ENCODE measurements at places on chromosomes 3 and 15. TPM values are rescaled to one million over a fixed set of nuclear protein-coding genes. Genes with fewer than 3 reads are reported as not detected.

ASB14 gene
- total RNA-seq = not detected

AADACL2 gene
- total RNA-seq = not detected

SKOR1 gene
- under 0.01 TPM for total RNA-seq

BTBD1 gene
- total RNA-seq = 99.7 TPM

PAK6 gene
- 1.0 TPM for total RNA-seq

LNP1 gene
- total RNA-seq = 7.3 TPM

ATP13A5 gene
- not detected for total RNA-seq

PLA2G4E gene
- total RNA-seq = 0.52 TPM

CPLX3 gene
- not detected for total RNA-seq

GASK1A gene
- 12.0 TPM for total RNA-seq

TM2D3 gene
- total RNA-seq = 49.6 TPM

ACSBG1 gene
- under 0.01 TPM for total RNA-seq

CORO2B gene
- total RNA-seq = 1.0 TPM

SERPINI1 gene
- 17.7 TPM for total RNA-seq

SPESP1 gene
- total RNA-seq = 1.6 TPM

ALAS1 gene
- 31.3 TPM for total RNA-seq

ADGRG7 gene
- not detected for total RNA-seq

Measured in skeletal muscle tissue (tissue), 5 donors.